ENCODE measurements at places on chromosomes 6 and 20. TPM values are rescaled to one million over a fixed set of nuclear protein-coding genes. Genes with fewer than 3 reads are reported as not detected.

CRIP3 gene
- not detected for total RNA-seq

TSBP1 gene
- total RNA-seq: not detected

CALHM4 gene
- total RNA-seq: 0.22 TPM

VARS1 gene
- total RNA-seq: 96.9 TPM

ATG5 gene
- 71.0 TPM for total RNA-seq

OR2B6 gene
- not detected for total RNA-seq

TREML2 gene
- not detected for total RNA-seq

SPATS1 gene
- total RNA-seq: not detected

KCNQ5 gene
- not detected for total RNA-seq

ENPP4 gene
- 17.0 TPM for total RNA-seq

TTK gene
- total RNA-seq: 38.8 TPM

RIMS1 gene
- total RNA-seq: 0.93 TPM

WASF1 gene
- total RNA-seq: 21.9 TPM

COL12A1 gene
- total RNA-seq: 16.1 TPM

SRMS gene
- total RNA-seq: not detected

TRIM40 gene
- not detected for total RNA-seq

SSTR4 gene
- not detected for total RNA-seq

SMOC2 gene
- total RNA-seq: not detected

PDE10A gene
- 18.9 TPM for total RNA-seq

TPD52L1 gene
- 4.3 TPM for total RNA-seq

APOBEC2 gene
- total RNA-seq: not detected

SUPT3H gene
- total RNA-seq: 8.8 TPM

ACTL10 gene
- 2.7 TPM for total RNA-seq

CAP2 gene
- 4.5 TPM for total RNA-seq

LTB gene
- 0.80 TPM for total RNA-seq

RAB22A gene
- total RNA-seq: 21.8 TPM

PLEKHG1 gene
- total RNA-seq: 78.7 TPM

POLR3F gene
- total RNA-seq: 17.7 TPM

FNDC1 gene
- total RNA-seq: not detected

STMND1 gene
- total RNA-seq: not detected

HLA-DPB1 gene
- total RNA-seq: 20.8 TPM

DLL1 gene
- 1.2 TPM for total RNA-seq

CST4 gene
- total RNA-seq: not detected

PTPRT gene
- not detected for total RNA-seq

NHSL1 gene
- 45.9 TPM for total RNA-seq

TSPO2 gene
- not detected for total RNA-seq

MICA gene
- total RNA-seq: 31.8 TPM

STX11 gene
- 11.3 TPM for total RNA-seq

NINL gene
- 12.5 TPM for total RNA-seq

GNRH2 gene
- 0.65 TPM for total RNA-seq

GPR6 gene
- total RNA-seq: not detected

SNAP91 gene
- total RNA-seq: under 0.01 TPM

CST2 gene
- total RNA-seq: not detected

TNNC2 gene
- not detected for total RNA-seq

BEND3 gene
- 5.6 TPM for total RNA-seq

RSPO4 gene
- not detected for total RNA-seq

LSM14B gene
- total RNA-seq: 24.9 TPM

UFL1 gene
- 33.1 TPM for total RNA-seq

C6orf52 gene
- not detected for total RNA-seq
